Stimulated activated CD8-positive, alpha-beta memory T cell treated with anti-CD3 and anti-CD28 coated beads, Interleukin-7, amount 100 ng/mL, for 4 hours (primary cell): ENCODE measurements at places on chromosomes 3 and 15.

DNA sequence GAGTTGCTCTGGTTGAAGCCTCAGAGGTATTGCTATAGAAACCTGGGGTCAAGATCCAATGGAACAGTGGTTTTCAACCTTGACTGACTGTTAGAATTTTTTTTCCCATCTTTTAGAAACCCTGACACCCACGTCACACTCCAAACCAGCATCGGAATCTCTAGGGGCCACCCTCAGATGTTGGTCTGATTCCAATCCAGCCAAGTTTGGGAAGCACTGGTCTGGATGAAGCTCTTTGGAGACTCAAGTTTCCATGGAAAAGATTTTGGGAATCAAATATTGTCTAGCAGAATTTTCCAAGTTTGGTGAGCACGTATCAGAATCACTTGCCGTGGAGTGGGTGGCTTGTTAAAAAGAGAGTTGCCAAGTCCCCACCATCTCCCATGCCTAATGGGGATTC, 103.8 kb downstream of the THSD4 start:
- no peak for DNase-seq

DNA sequence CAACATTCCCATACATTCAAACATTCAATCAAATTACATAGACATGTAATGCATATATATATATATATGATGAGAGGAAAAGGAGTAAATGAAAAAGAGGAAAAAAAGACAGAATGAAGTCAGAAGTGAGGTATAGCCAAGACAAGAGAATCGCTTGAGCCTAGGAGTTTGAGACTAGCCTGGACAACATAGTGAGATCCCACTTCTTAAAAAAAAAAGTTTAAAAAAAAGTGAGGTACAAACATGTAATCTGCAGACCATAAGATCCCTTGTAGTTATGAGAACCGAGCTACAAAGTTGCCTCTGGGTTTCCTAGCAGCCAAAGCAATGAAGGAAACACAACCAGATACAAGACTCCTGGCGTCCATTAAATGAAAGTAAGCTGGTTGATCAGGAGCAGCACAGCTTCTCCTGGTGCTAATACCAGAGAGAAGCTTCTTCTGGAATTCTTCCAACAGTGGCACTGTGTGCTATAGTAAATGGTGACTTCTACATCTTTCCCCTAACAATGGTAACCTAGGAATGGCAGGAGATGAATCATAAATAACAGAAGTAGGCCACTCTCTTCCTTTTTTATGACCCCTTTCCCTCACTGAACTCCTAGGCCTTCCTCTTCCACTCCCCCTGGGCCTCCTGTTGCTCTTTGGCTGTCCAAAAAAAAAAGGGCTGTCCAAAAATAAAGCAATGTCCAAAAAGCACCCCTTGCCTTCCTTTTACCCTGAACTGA, 3.5 kb downstream of the KCNMB3 start:
- no peak for DNase-seq

GRCh38 chr15:67564968-67565345, 22.5 kb downstream of the MAP2K5 start:
- DNase-seq = no peak

- DNase-seq = no peak
Observed at GRCh38 chr3:175005881-175006280, 146.7 kb downstream of the NAALADL2 start.

- no peak for DNase-seq
Observed at GRCh38 chr3:133987948-133988484, 41.7 kb downstream of the SLCO2A1 start.

DNA sequence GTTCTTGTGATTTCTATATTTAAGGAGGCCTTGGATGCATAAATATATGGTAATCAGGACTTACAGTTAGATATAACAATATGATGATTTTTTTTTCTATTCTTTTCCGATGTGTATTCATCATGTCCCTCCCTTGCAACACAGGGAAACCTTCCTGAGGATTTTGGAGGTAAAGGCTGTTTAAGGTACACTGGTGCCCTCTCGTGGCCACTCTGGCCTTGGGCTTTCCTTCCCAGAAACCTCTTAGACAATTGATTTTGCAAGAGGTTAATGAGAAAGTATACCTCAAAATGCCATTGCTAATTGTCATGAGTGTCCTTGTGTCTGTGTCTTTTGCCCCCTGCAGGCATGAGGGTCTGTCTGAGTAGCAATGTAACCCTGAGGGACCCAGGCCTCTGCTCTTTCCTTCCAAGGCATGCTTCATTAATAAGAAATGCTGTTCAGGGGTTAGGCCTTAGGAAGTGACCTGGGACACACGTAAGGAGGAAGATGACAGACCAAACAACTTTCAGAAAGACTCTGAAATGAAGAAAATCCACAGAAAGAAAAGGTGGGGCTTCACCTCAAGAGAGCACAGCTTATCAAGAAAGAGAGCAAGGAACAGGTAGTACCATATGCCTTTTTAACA, 70.3 kb upstream of the PPP2R3A start:
- DNase-seq = no peak

DNA sequence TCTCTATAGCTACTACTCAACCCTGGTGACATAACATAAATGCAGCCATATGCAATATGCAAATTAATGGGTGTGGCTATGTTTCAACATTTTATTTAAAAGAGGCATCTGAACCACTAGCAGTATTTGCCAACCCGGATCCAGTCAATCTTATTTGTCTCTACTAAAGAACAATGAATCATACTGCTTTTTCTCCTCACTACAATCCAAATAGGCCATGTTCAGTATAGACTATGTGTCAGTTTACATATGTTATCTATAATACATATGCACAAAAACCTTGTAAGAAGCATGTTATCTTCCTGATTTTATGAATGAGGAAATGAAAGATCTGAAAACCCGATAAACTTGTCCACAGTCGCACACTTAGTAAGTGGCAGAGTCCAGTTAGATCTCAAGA, 125.7 kb downstream of the STAG1 start:
- DNase-seq = no peak

DNA sequence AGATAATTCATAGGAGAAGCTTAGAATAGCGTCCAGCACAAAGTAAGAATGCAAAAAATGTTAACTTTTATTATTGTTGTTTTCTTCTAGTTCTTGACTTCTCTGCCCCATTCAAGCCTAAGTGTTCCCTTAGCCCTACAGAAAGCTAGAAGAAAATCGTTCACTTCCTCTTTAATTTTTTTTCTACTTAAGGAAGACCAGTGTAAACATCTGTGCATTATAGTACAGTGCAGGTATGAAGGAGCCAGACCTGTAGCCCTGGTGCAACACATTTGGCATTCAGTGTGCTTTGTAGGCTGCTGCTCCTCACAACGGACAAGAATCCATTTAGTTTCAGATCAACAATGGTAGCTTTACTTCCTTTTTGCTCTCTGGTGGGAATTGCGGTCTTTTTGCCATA, 127.8 kb upstream of the SLC7A14 start:
- DNase-seq = no peak

DNA sequence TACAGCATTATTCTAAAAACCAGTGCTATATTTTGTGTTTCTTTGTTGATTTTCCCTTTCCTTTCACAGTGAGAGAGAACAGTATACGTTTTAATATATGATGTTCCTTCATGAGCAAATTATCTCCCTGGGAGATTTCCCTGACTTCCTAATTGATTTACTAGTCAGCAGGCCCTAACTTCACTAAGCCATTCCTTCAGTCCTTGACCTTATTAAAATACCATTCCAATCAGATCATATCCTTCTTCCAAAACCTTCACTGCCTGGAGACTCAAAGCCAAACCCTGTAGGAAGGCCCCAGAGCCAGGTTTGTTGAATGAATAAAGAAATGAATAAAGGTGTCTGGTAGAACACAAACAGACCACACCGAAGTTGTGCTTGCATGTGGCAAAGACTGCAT, 43.8 kb upstream of the ARHGEF3 start:
- no peak for DNase-seq

DNA sequence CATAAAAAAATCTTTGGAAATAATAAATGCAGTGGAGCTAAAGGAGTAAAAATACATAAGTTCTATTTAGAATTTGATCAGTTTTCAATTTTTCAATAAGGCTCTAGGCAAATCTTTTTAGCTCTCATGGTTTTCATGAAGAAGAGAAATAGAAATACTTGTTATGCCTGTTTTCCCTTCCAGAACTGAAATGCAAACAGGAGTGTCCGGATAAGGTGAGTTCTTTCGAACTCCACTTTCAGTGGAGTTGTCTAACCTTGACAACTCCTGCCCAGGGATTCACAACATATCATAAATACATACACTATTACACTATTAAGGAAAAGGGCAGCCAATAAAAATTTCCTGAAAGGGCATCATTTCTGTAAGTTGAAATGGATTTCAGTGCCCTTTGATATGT, 216.4 kb upstream of the SLC2A2 start:
- DNase-seq = no peak

GRCh38 chr3:153429821-153430220, 267.8 kb downstream of the RAP2B start:
- no peak for DNase-seq

DNA sequence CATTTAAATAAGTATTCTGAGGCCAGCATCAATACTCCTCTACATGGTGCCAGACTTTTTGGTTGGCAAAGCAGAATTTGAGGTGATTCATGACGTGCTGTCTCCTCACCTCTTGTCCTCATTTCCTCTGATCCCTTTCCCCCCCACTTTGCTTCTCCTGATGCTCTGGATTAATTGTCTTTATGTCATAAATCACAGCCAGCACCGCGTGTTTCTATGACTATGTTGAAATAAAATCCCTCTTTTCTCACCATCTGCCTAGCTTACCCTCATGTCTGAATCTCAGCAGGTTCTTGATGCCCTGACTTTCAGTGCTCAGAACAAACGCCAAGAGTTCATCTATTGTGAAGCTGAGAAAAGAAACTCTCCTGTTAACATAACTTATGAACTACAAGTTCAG, 19.7 kb upstream of the PTPRG start:
- no peak for DNase-seq

- DNase-seq = no peak
Observed at GRCh38 chr3:168620854-168621253, 525.1 kb upstream of the GOLIM4 start.

GRCh38 chr3:38085311-38085942, 46.4 kb downstream of the DLEC1 start:
- no peak for DNase-seq
